ENCODE measurements at places on chromosomes 16 and 17.

GRCh38 chr17:40548982-40549685 is 16.1 kb downstream of the CCR7 start:
- DNase-seq = no peak

DNA sequence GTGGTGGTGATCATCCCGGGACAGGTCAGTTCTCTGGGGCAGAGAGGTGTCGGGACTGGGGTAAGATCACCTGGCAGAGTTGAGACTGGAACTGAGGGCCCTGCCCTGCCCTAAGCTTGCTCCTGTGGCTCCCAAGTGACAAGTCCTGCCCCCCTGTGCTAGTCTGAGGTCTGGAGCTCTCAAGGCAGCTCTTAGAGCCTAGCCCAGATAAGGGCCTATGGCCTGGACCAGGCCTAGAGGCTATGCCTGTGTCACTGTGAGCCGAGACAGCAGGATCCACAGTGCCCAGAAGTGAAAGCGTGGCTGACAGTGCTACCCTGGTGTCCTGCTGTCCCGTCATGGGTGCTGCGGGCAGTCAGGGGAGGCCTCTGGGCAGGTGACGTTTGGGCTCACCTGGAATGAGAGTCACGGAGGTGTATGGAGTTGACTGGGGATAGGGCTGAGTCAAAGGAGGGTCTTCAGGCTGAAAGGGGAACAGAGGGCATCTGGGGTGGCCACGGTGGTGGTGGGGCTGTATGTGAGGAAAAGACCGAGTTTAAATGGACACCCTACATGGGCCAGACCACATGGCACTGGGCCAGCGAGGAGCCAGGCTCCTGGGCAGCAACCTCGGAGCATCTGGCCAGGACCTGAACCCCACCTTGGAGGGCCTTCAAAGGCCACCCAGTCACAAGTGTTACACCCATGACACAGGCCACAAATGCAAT is 5.5 kb downstream of the NATD1 start:
- no peak for DNase-seq

GRCh38 chr17:7606280-7606679 is 8.4 kb downstream of the FXR2 start:
- DNase-seq = no peak

- DNase-seq = no peak
Observed at GRCh38 chr16:1645914-1646525, 32.1 kb upstream of the JPT2 start.

GRCh38 chr16:11670171-11671131 is 2.2 kb downstream of the SNN start:
- no peak for DNase-seq

- DNase-seq = no peak
Observed at GRCh38 chr17:77189148-77189547, 48.4 kb downstream of the SEC14L1 start.

DNA sequence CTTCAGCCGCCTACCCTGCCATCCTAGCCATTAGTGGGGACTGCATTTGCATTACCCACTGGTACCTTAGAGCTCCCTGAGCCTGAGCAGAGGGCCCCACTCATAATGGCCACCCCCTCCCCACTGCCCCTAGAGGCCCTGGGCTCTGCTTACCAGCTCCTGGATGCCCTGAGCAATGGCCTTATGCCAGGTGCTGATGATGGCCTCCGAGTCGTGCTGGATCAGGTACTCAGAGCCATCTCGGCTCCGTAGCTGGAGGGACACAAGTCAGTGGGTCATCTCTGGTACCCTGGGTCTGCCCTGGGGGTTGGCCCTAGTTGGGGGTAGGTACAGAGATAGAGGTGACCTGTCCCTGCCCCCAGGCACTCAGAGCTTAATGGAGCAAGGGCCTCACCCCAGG is 34.9 kb downstream of the ARHGAP27 start:
- no peak for DNase-seq

- no peak for DNase-seq
Observed at GRCh38 chr17:69949973-69950695, 124.9 kb upstream of the KCNJ16 start.

- no peak for DNase-seq
Observed at GRCh38 chr17:34639706-34640425, 60.5 kb downstream of the TMEM132E start.

GRCh38 chr17:9769036-9769695 is 22.2 kb downstream of the DHRS7C start:
- DNase-seq = no peak

DNA sequence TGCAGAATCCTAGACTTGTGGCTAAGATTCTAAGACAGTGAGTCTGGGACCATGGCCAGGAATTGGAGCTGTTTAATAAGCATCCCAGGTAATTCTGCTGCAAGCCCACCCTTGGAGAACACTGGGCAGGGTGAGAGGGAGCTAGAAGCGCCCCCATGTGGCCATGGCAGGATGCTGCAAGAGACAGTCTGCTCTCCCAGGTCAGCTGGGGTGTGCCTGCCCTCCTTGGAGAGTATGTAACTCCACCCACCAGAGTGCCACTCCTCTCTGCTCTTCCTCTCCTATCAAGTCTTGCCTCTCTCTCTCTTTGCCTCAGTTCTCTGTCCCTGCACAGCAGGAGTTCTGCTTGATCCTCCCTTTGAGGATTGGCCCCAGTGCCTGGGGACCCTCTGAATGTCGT is 14.9 kb downstream of the RCVRN start:
- DNase-seq = no peak

DNA sequence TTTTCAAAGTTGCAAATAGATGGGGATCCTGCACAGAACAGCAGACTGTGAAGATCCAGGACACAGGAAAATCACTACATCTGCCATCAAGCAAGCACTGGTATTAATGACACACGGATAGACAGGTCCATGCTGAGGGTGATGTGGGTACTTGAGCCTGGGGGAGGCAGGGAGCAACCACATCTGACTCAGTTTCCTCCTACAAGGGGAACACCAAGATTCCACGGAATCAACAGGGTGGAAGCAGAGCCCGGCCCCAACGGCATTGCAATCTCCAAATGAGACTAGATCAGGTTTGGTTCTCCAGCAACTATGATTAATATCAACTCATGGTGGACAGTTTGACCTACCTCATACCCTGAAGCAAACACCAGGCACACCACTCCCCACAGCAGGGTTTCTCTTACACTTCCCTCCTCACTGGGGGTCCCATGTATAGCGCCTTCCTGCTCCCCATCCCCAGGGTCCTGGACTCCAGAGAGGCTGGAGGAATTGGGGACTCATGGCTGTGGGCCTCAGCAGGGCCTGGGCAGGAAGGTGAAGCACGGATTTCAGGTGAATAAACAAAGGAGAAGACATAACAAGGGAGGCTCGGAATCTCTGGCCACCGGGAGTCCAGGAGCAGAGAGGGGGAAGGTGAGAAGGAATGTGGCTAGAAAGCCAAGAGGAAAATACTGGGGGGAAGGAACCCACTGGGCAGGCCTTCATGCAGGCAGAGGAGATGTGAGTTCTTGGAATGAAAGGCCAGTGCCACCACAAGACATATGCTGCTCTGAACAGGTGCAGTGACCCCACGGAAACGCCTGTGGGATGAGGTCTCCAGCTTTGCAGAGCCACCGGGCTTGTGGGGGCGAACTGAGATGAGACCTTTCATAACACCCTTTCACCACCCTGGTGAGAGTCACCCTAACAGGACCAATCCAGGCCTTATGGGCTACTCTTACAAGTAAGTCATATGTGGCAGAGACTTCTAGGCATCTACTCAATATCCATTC is 29.5 kb upstream of the PIK3R6 start:
- no peak for DNase-seq

DNA sequence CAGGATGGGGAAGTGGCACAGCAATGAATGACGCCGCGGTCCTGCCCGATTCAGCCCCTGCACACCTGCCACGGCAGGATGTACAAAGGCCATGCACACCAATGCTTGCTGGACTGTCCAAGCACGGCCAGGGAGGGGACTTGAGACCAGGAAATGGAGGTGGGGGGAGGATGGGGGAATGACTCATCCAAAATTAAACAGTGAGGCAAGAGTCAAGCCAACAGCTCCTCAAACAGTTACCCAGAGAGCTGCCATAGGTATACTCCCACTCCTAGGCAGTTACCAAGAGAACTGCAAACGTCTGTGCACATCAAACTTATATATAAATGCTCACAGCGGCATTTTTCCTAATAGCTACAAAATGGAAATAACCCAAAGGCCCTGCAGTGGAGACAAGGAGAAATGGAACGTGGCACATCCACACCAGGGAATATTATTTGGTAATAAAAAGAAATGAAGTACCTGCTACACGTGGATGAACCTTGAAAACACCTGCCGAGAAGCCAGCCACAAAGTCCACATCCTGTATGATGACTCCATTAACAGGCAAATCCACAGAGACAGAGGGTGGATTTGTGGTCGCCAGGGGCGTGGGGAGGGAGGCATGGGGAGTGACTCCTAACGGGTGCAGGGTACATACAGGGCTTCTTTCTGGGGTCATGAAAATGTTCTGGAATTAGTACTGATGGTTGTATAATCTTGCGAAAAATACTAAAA is 54.1 kb downstream of the VAC14 start:
- no peak for DNase-seq

DNA sequence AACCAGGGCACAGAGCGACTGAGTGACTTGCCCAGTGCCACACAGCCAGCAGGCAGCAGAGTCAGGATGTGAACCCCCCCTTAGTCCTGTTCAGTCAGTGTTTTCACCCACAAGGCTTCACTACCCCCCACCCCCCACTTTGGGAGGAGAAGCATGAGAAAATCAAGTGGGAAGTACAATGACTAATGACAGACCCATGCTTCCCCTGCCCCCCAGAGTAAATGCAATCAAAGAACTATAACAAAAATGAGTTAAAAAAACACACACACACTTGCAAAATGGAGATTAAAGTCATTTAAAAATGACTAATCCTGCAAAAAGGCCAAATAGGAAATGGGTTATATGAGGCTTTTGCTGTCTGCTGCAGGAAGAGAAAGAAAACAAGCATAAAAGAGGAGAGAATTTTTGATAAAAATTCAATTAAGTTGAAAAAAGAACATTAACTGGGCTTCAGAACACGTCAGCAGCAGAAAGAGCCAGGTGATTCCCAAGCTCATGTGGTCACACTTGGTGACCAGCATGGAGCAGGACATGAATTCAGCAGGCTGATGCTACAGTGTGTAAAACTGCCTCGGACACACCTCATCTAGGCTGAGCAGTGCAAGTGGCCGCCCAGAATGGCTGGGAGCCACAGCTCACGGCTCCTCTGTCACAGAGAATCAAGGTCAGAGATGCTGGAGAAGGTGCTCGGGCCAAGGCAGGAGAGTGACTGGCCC is 212.3 kb downstream of the ZNF423 start:
- DNase-seq = no peak

- no peak for DNase-seq
Observed at GRCh38 chr17:45036691-45037090, 14.7 kb downstream of the DCAKD start.

- no peak for DNase-seq
Observed at GRCh38 chr17:45060382-45060796, 728 bp upstream of the NMT1 start.

DNA sequence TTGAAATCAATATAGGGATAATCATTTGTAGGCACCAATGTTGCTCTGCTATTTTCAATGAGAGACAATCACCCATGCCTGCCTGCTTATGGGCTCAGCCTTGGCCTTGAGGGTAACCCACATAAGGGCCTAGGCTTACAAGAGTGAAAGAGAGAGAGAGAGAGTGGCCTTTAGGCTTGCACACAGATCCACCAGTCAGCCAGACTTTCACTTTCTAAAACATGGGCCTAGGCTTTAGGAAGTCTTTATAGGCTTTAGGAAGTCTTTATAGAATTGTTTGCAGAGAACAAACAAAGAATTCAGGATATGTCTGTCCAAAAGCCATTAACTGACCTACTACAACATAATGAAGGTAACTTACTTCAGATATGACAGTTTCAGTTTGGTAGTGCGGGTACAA is 3.4 kb downstream of the ABCA9 start:
- DNase-seq = no peak

GRCh38 chr17:65254166-65254565 is 117.0 kb downstream of the RGS9 start:
- no peak for DNase-seq

DNA sequence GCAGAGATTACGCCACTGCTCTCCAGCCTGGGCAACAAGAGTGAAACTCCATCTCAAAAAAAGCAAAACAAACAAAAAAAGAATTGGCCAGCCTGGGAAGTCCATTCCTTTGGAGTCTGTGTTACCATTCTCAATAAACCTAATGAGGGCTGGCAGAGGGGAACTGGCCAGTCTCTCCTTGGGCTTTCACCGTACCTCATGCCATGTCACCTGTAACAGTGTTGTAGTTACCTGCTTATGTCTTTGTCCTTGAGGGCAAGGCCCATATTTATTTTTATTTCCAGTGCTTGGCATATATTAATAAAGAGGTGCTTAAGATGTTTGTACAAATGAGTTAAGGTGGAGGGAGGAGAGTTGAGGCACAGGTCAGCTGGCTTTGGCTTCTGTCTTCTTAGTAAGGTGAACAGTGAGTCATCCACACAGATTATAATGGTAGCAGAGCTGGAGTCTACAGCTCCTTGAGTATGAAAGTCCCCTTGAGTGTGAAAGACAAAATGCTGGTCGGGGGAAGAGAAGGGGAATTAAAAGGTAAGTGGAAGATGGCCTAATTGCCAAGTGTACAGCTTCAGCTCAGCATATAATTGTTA is 8.4 kb downstream of the C1QBP start:
- no peak for DNase-seq

DNA sequence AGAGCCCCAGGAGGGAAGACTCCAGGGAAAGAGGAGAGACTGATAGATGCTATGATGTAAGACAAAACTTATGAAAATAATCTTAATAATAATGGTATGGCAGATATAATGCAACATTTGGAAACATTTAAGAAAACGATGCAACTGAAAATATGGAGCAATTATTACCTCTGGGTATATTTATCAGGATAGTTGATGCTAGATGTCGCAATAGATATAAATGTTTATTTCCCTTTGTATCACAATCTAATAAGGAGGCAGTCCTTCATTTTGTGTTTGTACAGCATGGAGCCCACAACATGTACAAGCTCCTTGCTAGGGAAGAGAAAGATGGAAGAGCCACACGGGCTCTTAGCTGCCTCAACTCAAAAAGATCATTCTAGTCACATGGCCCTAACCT is 101.1 kb upstream of the TMEM132E start:
- no peak for DNase-seq

DNA sequence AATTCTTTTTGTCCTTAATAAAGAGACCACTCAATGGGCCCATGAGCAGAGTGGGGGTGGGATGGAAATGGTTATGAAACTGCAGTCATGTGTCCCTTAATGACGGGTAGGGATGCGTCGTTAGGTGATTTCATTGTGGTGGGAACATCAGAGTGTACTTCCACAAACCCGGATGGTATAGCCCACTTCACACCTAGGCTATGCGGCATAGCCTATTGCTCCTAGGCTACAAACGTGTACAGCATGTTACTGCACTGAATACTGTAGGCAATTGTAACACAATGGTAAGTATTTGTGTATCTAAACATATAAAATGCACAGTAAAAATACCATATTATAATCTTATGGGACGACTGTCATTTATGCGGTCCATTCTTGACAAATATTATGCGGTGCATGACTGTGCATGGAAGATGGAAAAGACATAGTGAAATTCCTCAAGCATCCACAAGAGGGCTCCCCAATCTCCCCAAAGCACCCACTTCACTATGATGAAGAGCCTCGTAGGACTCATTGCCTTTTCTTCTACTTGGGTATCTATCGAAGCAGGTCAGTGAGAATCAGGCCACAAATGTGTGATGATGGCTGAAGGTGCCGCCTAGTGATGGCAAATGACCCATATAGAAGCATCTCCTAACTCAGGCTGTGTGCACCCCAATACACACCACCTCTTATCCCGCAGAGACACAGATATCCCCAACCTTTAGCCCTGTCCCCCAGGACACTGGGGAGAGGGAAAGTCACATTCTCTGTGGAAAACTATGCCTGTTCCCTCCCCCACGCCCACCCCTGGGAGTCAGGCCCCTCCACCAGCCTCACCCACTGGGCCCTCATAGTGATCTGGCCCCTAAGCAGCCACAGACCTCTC is 43.5 kb downstream of the TBX21 start:
- peak; percentile 16 for DNase-seq

All from effector CD4-positive, alpha-beta T cell (primary cell).